ENCODE measurements at places on chromosomes 5 and 9.

GRCh38 chr9:124960409-124960752, 19.5 kb upstream of the GOLGA1 start:
- no peak for DNase-seq

DNA sequence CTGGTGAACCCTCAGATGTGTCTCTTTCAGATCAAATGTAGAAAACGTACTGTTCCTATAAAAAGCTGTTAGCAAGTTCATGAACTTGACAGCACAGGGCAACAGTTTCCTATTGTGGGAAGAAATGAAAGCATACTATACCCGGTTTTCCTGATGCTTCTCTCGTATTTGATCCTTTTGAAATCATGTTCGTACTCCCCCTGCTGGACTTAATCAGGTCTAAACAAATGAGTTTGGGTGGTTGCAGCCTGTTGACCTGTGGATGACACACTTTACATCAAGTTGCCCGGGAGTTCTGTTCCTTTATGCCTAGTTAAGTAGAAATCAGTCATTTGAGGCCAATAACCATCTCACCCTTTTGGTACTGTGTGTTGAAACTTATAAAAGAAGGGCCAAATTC, 1992.3 kb downstream of the MAT2B start:
- DNase-seq = peak; percentile 65

GRCh38 chr9:2242831-2243330, 227.7 kb downstream of the SMARCA2 start:
- no peak for DNase-seq

DNA sequence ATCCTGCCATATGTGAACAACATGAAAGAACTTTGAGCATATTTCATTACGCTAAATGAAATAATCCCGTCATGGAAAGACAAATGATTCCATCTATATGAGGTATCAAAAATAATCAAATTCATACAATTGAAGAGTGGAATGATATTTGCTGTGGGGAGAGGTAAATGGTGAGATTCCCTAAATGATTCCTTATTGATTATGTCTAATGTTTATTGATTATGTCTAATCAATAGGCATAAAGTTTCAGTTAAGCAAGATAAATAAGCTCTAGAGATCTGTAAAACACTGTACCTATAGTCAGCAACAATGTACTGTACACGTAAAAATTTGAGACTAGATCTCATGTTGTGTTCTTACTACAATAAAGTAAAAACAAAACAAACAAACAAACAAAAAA, 85.4 kb upstream of the MEGF10 start:
- DNase-seq = no peak

GRCh38 chr5:570886-571285, 41.3 kb upstream of the CEP72 start:
- DNase-seq = no peak

- DNase-seq = no peak
Measured at GRCh38 chr5:318341-318897, 3.1 kb upstream of the AHRR start.

DNA sequence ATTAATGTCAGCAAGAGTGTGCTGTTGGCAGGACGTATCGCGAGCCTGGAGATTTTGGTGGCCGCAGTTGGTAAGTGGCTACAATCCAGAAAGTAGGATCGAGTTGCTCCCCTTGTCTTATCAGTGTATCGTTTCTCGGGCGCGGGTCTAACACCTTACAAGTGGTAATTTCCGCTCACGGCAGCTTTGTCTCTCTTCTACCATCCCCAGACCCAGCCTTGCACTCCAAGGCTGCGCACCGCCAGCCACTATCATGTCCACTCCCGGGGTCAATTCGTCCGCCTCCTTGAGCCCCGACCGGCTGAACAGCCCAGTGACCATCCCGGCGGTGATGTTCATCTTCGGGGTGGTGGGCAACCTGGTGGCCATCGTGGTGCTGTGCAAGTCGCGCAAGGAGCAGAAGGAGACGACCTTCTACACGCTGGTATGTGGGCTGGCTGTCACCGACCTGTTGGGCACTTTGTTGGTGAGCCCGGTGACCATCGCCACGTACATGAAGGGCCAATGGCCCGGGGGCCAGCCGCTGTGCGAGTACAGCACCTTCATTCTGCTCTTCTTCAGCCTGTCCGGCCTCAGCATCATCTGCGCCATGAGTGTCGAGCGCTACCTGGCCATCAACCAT, 1.1 kb downstream of the PTGER4 start:
- DNase-seq = no peak

DNA sequence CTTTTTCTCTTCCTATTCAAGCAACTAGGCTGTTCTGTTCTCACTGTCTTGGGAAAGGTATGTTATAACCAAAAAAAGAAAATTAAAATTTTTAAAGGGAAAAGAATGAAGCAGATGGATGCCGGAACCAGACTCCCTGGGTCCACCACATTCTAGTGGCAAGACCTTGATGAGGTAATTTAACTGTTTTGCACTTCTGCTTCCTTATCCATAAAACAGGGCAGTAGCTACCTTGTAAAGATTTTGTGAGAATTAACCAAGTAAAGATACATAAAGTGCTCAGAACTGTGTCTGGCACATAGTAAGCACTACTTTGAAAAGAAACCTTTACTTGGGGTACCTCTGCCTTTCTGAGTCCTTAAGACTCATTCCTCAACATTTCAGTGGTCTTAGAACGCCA, 17.0 kb downstream of the EPB41L4B start:
- DNase-seq = no peak

GRCh38 chr9:113187929-113188595, 33.0 kb downstream of the FKBP15 start:
- peak; percentile 94 for DNase-seq

GRCh38 chr5:140822281-140822629, 842 bp downstream of the PCDHA5 start:
- DNase-seq = no peak

DNA sequence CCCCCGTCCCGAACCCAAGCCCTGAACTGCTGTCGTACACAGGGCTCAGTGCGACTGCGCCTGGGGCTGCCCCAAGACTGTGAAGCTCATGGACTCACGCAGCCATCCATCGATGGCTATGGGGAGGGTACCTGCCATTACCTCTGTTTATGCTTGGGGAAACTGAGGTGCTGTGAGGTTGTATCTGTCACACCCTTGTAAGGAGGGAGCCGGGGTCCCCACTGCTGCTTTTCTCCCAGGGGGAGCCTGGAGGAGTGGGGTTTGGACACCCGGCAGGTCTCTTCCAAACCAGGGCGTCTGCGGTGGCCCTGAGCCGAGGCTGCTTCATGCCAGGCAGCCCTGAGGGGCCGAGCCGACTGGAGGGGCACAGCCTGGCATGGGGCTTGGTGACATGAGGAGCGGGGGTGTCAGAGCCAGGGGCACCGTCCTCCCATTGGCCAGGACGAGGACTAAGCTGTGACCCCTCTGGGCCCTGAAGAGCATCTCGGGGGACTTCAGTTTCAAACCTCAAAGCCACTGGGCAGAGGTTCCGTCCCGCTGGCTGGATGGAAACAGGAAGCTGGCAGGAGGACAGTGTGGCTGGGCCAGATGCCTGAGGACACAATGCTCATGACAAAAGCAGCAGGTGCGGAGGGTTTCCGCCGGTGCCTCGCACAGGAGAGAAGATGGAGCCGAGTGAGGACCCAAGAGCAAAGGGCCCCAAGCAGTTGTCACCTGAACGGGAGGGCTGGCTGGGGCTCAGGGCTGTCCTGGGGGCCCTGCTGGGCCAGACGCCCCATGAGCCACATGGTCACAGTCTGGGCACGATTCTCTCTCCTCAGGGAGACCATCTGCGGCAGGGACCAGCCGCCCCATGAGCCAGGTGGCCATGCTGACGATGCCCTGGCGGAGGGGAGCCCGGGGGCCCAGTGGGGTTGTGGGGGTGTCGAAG, 54.4 kb upstream of the EXOC3 start:
- DNase-seq = no peak

DNA sequence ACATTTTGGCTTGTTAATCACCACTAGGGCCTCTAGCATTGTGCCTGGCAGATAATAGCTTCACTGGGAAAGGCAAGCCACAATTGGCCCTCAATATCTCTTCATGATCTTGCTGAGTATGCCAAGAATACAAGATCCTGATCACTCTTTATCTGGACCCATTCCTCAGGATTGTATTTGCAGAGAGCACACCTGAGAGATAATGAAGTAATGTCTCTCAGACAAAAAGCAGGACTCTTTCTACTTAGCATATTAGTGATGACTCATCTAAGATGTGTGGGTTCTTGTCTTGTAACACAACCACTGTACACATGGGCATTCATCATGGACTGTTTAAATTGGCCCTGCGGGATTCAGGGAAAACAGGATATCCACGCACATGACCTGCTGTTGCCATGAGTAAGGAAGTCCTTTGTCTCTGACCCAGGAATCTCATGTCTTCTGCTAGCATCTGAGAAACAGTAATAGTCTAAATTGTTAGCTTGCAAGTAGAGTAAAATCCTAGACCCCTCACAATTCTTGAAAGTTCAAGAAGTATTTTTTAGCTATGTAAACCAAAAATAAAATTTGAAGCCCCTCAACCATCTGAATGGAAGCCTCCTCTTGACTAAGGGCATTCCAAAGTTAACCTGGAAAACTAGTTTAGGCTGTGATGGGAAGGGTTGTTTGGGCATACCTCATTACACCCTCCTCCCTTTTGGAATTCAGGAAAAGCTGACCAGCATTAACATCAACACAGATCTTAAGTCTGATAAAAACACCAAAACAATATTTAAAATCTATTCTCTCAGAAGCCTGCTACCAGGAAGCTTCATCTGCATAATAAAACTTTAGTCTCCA, 28.0 kb upstream of the NFIL3 start:
- no peak for DNase-seq

GRCh38 chr9:676780-677438, 164.6 kb upstream of the DMRT1 start:
- DNase-seq = no peak

- no peak for DNase-seq
Measured at GRCh38 chr5:115484368-115484767, 60.2 kb downstream of the FEM1C start.

- DNase-seq = no peak
Measured at GRCh38 chr5:33925278-33925677, 10.9 kb upstream of the RXFP3 start.

- DNase-seq = peak; percentile 57
Measured at GRCh38 chr5:111830333-111830732, 73.3 kb upstream of the NREP start.

- no peak for DNase-seq
Measured at GRCh38 chr5:64207978-64208377, 42.3 kb downstream of the RNF180 start.

DNA sequence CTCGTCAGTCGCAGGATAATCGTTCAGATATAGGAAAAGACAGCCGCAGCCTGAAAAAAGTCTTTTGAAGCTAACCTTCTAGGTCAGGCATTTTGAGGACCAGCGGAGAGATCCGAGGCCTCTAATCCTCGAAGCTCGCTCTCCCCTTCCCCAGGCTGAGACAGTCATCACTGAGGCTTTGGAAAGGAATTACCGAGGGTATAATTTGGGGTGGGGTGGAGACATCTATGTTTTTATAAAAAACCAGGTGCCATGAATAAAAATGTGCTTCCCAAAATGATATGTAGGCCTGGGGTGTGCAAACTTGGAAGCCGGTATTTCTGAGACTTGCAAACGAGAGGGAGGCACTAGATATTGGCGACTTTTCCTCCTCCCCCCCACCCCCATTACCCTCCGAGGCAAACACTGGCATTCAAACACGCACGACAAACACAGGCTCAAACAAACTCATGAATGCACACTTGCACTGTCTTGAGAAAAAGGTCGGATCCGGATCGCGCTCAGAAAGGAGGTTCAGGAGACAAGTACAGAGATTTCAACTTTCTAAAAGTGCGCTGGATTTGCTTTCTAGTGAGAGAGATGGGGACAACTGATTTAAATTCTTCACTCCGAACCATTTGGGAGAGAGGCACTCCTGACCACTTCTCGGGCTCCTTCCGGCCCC, 935 bp upstream of the MSX2 start:
- DNase-seq = no peak

DNA sequence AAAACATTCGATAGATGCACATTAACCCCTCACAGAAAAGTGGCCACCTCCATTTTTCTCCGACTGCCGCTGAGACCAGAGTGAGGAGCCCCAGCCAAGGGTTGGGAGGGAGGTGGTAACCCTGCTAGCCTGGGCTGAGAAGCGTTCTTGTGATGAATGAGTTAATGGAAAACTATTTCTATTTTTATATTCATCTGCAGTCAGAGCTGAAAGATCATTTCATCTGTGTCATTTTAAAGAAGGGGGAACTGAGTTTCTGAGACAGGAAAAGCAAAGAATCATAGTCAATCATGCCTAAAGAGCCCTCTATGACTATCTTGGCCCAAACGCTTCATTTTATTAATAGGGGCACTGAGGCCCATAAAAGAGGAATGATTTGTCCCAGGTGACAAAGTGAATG, 229.5 kb downstream of the PAPPA start:
- no peak for DNase-seq

- no peak for DNase-seq
Measured at GRCh38 chr9:27530915-27531755, 1.5 kb upstream of the MOB3B start.

DNA sequence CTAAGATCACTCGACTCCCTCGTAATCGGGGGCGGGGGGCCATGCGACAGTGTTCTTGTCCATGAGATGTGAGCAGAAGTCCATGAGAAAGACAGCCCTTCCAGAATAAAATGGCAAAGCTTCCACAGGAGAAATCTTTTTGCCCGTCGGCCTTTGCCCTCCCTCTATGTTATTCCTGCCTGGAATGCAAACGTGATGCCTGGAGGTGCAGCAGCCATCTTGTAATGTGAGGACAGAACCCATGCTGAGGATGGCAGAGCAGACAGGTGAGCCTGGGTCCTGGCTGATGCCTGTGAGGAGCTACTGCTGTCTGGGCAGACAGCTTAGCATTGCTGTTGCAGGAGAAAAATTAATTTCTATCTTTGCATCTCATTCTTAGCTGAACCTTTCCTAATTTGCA, 17.2 kb downstream of the MED10 start:
- no peak for DNase-seq

GRCh38 chr5:180140079-180140554, 68.6 kb upstream of the RNF130 start:
- no peak for DNase-seq

DNA sequence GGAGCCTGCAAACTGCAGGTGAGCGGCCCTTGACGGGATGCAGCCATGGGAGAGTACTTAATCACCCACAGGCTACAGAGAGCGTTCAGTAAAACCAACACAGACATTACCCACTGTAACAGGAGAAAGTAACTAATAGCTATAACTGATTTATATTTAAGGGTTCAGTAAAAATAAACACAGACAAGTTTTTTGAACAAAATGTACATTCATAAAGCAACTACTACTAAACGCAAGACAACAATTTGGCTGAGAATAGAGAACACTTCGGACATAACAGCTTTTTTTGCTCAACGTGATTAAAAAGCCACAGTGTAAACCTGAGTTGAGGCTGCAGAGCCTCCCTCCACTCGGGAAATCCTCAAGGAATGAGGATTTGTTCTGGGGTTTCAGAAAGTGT, 61.7 kb downstream of the LIFR start:
- DNase-seq = no peak

- DNase-seq = no peak
Measured at GRCh38 chr5:134304306-134304705, 62.7 kb downstream of the CDKL3 start.

DNA sequence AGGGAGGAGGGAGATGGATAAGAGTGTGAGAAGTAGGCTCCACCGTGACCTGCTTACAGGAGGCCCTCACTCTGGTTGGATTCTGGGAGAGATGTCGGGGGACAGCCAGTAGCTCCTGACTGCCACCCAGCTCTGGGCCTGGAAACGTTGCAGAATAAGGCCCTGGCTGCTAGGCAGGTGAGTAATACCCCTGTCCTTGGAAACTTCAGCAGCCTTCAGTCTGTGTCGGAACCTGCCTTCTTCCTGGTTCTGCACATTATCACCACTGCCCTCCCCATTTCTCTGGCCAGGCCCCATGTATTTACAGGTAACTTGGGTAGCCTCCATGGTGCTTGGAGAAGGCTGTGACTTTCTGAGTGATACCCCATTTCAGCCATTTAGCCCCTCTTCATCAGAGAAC, 26.8 kb downstream of the FAXDC2 start:
- no peak for DNase-seq
